Mesothelial cell of epicardium (in vitro differentiated cells): ENCODE measurements at places on chromosomes 2 and 18.

- H3K4me3 ChIP-seq, result no peak overlapping the region
- H3K36me3 ChIP-seq, result peaks cover 2% of the 10 kb centered on the region
- H3K27me3 ChIP-seq, result no peaks in the 10 kb centered on the region
- DNase-seq, result no peak
Measured at GRCh38 chr2:149169656-149170055, 131.2 kb downstream of the LYPD6B start.

GRCh38 chr18:78497641-78498040 is 482.0 kb upstream of the SALL3 start:
- H3K4me1 ChIP-seq, result no peaks in the 10 kb centered on the region
- peaks cover 4% of the 10 kb centered on the region for H3K27me3 ChIP-seq
- DNase-seq, result no peak
- H3K36me3 ChIP-seq, result no peaks in the 10 kb centered on the region
- no peak overlapping the region for H3K27ac ChIP-seq
- H3K4me3 ChIP-seq, result no peak overlapping the region

DNA sequence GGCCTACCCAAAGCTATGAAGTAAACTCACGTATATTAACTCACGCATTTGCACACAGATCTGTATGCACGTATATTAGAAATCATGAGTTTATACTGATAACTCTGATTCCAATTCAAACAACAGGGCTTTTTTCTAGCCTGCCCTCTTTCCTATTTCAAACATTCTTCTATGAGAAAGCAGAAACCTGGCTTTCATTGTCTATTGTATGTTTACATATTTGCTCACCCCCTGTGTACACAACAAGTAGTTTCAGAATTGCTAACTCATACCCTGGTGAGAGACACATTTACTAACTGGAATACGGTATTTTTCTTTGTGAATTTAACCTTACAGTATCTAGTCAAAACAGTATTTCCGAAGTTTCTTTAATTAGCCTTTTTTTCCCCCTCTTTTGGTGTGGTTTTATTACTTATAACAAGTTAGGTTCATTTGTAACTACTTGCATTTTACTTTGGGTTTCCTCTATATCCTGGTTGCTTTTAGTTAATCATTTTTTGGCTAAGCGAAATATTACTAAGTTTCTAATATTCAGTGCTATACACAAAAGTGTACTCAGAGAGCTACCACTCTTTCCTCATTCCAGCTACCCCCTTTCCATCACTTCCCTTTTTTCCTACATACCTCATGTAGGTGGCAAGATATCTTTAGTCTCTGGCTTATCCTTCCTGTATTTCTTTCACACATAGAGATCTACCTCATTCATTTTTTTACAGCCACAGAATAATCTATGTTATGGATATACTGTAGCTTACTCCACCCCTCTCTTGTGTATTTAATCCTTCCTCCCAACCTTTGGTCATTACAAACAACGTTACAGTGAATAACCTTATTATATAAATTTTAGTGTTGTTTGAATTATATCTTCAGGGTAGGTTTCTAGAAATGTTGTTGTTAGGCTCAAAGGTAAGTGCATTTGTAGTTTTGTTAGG is 112.7 kb upstream of the BCL2L11 start:
- H3K27ac ChIP-seq, result no peak overlapping the region
- H3K4me1 ChIP-seq, result no peaks in the 10 kb centered on the region
- no peak for DNase-seq
- no peaks in the 10 kb centered on the region for H3K36me3 ChIP-seq
- H3K4me3 ChIP-seq, result no peak overlapping the region

GRCh38 chr18:3867864-3868311 is 417.9 kb downstream of the TGIF1 start:
- no peaks in the 10 kb centered on the region for H3K27me3 ChIP-seq
- H3K4me1 ChIP-seq, result peaks cover 27% of the 10 kb centered on the region
- H3K4me3 ChIP-seq, result no peak overlapping the region

DNA sequence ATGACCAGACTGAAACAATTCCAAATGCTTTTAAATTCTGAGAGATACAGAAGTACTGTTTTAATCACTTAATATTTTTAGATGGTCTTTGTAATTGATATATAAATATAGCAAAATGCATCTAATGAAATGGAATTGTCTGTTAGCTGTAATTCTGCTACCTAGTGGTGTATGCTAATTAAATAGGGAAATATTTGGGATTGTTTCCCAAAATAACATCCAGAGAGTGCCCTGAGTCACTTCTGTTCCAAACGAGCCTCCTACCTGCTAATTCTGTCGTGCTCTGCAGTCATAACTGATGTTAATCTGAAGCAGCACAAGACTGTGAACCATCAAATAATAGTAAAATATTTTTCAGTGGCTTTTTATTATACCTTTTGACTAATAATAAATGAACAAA is 71.4 kb upstream of the NOSTRIN start:
- no peak for DNase-seq
- H3K27me3 ChIP-seq, result no peaks in the 10 kb centered on the region
- H3K36me3 ChIP-seq, result peaks cover 12% of the 10 kb centered on the region
- H3K4me3 ChIP-seq, result no peak overlapping the region
- H3K4me1 ChIP-seq, result peaks cover 17% of the 10 kb centered on the region
- no peak overlapping the region for H3K27ac ChIP-seq

- no peak for DNase-seq
- no peak overlapping the region for H3K4me3 ChIP-seq
- H3K27me3 ChIP-seq, result no peaks in the 10 kb centered on the region
- H3K36me3 ChIP-seq, result no peaks in the 10 kb centered on the region
- peaks cover 25% of the 10 kb centered on the region for H3K4me1 ChIP-seq
- no peak overlapping the region for H3K27ac ChIP-seq
Measured at GRCh38 chr2:50004667-50005066, 850.4 kb upstream of the FSHR start.

DNA sequence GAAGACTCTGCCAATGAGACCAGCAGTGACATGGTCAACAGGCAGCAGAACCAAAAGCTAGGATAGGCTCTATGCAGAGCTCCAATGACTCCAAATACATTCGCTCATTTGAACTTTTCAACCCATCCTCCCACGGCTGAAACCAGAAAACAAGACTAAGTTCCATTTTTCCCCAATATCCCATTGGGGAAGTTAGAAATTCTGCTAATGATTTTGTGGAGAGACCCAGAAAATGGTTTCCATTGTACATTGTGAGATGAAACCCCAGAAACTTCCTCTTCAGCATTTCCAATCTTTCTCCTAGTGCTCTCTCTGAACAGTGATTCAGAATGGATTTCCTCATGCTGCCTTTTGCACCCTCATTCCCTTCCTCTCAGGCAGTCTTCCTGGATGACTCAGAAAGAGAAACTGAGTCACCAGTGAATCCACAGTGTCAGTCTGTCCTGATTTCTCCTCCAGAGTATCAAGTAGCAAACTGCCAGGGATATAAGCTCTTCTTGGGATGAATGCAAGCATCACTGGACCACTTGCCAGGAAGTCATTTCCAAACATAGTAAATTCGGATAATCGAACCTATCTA is 467.7 kb upstream of the ID2 start:
- peaks cover 10% of the 10 kb centered on the region for H3K4me1 ChIP-seq
- peaks cover 3% of the 10 kb centered on the region for H3K36me3 ChIP-seq
- H3K27me3 ChIP-seq, result no peaks in the 10 kb centered on the region
- no peak overlapping the region for H3K27ac ChIP-seq

GRCh38 chr2:25073025-25073424 is 31.1 kb downstream of the EFR3B start:
- H3K36me3 ChIP-seq, result peaks cover 5% of the 10 kb centered on the region
- no peak for DNase-seq
- no peak overlapping the region for H3K27ac ChIP-seq
- peaks cover 22% of the 10 kb centered on the region for H3K4me1 ChIP-seq
- no peaks in the 10 kb centered on the region for H3K27me3 ChIP-seq
- H3K4me3 ChIP-seq, result no peak overlapping the region

DNA sequence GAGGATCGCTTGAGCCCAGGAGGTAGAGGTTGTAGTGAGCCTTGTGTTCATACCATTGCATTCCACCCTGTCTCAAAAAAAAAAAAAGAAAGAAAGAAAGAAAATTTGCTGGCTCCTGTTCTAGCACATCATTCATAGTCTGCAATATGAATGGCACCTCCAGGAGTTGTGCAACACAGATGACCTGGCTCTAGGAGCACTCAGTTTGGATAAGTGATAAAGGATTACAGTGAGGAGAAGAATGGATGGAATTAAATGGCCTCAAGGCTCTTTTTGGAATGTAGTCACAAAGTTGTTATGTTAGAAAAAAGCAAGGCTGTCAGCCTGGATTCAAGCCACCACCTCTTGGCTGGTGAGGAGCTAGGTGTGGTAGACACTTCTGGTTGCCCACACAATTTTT is 21.5 kb upstream of the SPRED2 start:
- no peak overlapping the region for H3K4me3 ChIP-seq
- H3K4me1 ChIP-seq, result no peaks in the 10 kb centered on the region
- H3K27ac ChIP-seq, result no peak overlapping the region
- H3K36me3 ChIP-seq, result peaks cover 2% of the 10 kb centered on the region
- no peak for DNase-seq

DNA sequence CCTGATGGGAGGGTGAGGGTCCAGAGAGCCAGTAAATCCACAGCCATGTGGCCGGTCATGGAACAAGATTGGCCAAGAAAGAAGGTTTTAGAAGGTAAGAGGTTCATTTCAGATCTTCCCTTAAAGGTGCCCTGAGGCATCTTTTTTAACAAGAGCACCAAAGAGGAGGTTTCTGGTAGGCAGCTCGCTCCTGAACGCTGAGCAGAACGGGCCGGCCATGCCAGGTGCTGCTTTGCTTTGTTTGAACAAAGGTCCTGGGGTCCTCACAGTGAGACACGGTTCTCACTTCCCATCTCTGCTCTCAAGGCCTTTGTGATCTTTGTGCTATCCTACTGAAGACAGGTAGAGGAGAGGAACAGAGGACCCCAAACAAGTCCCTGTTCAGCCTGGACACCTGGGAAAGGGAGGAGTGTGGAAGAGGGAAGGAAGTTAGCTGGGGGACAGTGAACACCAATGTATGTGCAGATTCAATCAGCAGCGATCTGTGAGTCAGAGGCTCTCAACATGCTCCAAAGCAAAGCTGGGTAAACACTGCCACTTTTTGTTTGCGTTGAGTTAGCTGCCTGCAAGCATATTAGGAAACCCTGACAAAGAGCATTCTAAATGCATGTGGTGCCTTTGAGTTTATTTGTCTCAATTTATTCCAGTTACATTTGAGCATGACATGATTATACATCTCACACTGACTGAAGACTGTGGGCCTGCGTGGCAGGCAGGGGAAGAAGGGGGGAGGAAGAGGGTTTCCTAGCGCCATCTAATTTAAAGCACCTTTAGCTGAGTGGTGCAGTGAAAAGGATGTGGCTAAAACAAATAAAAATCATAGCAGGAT is 102.4 kb downstream of the ASB1 start:
- peaks cover 16% of the 10 kb centered on the region for H3K4me1 ChIP-seq
- peaks cover 3% of the 10 kb centered on the region for H3K27me3 ChIP-seq
- H3K36me3 ChIP-seq, result peaks cover 18% of the 10 kb centered on the region

DNA sequence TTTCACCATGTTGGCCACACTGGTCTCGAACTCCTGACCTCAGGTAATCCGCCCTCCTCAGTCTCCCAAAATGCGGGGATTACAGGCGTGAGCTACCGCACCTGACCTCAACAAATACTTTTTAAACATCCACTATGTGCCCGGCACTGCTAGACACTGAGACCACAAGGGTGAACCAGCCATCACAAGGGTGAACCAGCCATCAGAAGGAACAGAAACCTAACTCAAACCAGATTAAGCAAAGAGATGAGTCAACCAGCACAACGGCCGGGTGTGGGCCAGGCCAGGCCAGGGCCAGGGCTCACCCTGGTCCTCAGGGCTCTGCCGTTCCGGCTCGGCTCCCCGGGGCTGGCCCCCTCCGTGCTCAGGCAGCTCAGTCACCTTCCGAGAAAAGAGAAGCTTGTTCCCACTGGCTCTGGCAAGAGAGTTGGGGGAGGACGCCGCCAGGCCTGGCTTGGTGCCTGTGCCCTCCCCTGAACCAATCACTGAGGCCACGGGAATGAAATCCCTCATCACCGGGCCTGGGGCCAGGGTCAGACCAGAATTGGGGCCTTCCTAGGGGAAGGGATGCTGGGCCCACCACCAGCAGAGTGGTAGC is 4.4 kb downstream of the TEX44 start:
- H3K36me3 ChIP-seq, result no peaks in the 10 kb centered on the region
- no peak overlapping the region for H3K27ac ChIP-seq
- H3K4me1 ChIP-seq, result peaks cover 11% of the 10 kb centered on the region
- no peak overlapping the region for H3K4me3 ChIP-seq
- no peaks in the 10 kb centered on the region for H3K27me3 ChIP-seq

DNA sequence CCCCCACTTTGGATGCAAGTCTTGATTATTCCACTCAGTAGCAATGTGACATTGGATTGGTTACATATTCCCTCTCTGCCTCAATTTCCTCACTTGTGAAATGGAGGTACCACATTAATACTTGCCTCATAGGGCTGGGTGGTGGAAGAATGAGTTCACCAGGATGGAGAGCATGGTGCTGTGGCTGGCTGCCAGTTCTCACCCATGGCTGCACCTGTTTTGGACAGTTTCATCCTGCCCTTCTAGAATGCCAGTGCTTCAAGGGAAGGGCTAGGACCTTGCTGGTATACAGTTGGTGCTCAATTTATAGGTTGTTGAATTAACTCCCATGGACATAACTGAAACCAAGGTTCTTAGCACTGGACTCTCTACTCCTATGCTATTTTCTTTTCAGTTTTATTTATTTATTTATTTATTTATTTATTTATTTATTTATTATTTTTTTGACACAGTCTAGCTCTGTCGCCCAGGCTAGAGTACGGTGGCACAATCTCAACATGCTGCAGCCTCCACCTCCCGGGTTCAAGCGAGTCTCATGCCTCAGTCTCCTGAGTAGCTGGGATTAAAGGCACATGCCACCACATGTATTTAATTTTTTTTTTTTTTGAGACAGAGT is 5.3 kb upstream of the SH3RF3 start:
- no peak overlapping the region for H3K4me3 ChIP-seq

DNA sequence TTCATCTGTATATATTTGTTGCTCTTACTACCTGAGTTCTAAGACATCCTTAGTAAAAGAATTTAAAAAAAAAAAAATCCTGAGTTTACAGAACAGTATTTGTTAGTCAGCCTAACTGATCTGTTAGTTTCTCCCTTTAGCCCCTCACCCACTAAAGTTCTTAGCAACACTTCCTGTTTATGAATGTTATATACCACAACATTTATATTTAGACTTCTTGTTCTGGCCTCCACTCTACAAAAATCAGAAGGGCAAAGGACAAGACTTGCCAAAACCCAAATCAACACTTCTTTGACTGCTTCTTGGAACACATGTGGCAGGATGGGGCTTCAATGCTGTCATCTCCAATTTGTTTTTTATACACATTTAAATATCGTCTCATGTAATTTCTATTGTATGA is 71.1 kb downstream of the MGAT5 start:
- peaks cover 11% of the 10 kb centered on the region for H3K36me3 ChIP-seq
- H3K4me3 ChIP-seq, result no peak overlapping the region
- no peak for DNase-seq
- H3K27me3 ChIP-seq, result no peaks in the 10 kb centered on the region
- peaks cover 9% of the 10 kb centered on the region for H3K4me1 ChIP-seq

DNA sequence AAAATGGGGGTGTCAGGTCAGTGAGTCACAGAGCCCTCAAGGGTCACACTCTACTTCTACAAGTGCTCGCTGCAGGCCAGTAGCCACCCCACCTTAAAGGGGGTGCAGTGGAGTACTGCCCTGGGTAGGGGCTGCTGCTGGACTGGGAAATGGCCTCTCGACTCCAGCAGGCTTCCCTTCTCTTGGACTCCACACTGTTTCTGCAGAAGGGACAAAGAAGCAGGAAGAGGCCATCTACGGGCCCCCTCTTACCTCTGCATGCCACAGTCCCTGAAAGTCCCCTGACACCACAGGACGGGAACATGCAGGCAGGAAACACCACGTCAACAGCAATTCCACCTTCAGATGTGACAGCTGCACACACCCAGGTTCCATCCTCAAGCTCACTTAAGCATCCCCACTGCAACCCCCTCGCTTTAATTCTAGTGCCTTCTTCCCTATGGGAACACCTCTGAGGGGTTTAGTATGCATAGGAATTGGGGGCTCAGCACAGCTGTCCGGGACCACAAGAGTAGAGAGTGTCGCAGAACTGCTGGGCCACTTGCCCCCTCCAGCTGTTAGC is 22.3 kb downstream of the SNED1 start:
- H3K4me3 ChIP-seq, result no peak overlapping the region
- DNase-seq, result no peak
- peaks cover 1% of the 10 kb centered on the region for H3K27me3 ChIP-seq
- peaks cover 3% of the 10 kb centered on the region for H3K36me3 ChIP-seq
